ENCODE measurements at places on chromosomes 4 and X.

GRCh38 chr4:83010111-83010521 is 507 bp downstream of the LIN54 start:
- no peak for DNase-seq

GRCh38 chr4:4358093-4358854 is 28.6 kb upstream of the NSG1 start:
- DNase-seq, result no peak

- no peak for DNase-seq
Measured at GRCh38 chrX:123447506-123447905, 263.4 kb downstream of the GRIA3 start.

DNA sequence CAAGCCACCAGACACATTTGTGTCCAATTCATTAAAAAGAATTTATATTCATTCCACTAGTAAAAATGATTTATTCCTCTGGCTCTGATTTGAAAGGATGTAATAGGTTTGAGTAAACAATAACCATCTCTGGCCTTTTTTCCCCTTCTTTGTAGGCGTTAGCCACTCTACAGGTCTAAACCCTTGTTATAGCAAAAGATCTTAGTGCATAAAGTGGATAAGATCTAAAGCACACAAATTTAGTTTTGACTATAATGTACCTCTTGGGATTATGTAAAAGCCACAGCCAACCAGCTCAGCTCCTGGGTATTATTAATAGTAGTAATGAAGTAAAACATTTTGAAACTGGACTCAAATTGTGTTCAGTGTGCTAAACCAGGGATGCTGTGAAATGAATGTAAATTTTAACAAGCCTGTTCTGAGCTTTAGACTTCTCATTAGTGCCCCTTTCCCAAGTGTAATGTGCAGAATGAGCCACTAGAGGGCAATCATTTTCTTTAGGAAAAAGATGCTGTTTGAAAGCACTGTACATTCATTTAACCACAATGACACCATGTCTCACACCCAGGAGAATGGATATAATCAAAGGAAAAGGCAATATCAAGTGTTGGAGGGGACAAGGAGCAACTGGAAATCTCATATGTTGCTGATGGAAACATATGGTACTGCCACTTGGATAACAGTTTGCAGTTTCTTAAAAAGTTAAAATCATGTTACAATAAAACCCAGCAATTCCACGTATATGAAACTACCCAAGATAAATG is 69.7 kb downstream of the KLHL8 start:
- peak; percentile 38 for DNase-seq

DNA sequence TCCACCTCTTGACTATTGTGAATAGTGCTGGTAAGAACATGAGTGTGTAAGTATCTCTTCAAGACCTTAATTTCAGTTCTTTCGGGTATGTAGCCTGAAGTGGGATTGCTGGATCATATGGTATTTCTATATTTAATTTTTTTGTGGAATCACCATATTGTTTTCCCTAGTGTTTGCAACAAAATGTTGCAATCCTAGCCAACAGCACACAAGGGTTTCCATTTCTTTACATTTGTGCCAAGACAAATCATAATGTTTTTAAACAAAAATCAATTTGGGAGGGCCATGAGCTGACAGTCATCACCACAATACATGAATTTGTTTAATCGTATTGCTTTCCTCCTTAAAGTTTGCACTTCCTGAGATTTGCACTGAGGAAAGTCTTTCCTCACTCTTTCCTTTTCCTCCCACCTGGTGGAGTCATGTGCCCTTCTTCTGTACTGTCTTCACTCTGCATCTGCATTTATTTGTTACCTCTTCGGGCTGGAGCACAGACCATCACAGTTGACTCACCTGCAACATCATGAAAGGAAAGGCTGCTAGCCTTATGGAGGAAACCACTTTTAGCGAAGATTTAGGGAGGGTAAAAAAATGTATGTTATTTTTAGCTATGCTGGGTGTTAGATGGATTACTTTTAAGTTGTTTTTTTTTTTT is 269.4 kb downstream of the DCTD start:
- DNase-seq, result no peak

GRCh38 chr4:72553540-72554337 is 15.3 kb downstream of the ADAMTS3 start:
- no peak for DNase-seq

- no peak for DNase-seq
Measured at GRCh38 chr4:5940470-5941203, 47.8 kb upstream of the CRMP1 start.

GRCh38 chr4:52081216-52081615 is 30.1 kb downstream of the SPATA18 start:
- DNase-seq, result no peak

DNA sequence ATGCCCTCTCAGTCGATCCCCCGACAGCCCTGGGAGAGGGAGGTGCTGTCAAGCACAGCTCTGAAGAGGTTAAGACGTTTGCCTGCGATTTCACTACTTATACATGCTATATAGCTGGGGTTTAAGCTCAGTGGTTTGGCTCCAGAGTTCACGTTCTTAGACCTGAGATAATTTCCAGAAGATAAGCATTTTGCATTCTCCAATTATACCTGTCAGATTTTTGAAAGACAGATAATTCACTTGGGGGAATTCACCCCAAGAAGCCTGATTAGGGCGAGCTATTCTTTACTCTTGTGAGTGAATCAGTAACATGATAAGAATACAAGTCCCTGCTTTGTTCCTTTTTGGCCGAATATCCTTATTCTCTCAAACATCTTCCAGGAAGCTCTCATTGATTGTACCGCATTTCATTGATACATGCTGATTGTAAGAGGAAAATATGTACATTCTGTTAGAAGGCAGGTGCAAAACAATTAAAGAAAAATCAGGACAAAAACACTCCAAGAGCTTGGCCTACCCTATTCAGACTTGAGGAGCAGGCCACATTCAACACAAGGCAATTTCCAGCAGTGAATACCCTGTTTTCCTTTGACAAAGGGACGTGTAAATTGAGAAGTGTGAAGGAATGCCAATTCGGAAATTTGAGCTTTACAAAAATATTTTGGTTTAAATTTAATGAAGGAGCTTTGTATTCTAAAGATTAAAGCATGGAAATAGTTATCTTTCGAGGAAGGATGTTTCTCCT is 30.2 kb downstream of the TENM3 start:
- DNase-seq, result no peak

DNA sequence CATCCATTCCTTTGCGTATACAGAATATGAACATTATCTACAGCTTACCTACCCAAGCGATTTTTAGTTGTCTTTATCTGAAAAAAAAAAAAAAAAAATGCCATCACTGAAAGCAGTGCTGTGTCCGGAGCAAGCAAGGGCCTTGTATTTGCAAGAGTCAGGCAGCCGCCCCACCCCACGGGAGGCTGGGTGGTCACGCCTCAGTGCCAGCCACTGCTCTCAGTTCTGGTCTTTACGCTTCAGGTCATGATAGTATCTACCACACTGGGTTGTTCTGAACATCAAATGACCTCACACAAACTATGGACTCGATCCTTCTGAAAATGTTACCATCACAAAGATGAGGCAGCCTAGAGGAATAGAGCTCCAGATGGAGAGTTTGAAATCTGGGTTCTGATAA is 62.7 kb upstream of the HELT start:
- DNase-seq, result no peak

DNA sequence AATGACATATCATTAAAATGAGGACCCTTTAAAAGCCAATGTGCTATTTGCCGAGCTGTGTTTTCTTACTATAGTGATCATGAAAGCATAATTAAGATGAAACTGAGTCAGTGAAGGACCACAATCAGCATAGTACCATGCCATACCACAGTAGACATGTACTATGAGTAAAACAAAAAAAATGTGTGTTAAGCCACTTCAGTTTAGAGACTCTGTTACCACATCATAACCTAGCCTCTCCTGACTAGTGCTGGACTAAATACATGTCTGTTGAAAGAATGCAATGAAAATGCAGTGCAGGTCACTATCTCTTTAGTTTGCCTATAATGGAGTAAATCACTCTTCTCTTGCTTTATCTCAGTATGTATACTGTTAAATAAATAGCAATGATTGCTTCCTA is 12.3 kb upstream of the DDX53 start:
- no peak for DNase-seq

DNA sequence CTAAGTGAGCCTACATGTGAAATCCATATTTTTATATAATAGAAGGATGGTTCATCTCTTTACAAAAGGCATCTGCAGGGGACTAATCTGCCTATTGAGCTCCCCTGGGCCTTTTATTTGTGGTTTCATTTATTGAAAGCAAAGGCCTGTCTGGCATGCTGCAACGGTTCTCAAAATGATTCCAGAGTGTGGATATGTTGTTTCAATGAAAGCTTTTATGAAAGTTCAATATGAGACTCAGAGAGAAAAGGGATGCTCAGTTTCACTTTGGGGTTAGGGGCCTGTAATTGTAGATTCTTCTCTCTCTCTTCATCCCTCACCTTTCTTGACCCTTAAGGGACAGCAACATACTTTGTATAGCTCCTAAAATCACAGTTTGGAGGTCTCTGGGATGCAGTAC is 204.2 kb upstream of the CASK start:
- no peak for DNase-seq

DNA sequence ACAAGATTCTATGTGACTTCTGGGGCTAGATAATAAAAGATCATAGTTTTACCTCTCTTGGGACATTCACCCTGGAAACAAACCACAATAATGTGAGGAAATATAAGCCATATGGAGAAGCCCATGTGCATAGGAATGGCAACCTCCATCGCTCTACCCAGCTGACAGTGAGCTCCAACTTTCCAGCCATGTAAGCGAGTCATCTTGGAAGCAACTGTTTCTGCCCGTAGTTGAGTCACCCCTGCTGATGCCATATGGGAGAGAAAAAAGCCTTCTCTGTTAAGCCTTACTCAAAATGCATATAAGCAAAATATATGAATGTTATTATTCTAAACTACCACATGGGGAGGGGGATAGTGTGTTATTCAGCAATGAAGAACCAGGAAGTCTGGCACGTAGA is 31.4 kb upstream of the RELL1 start:
- no peak for DNase-seq

DNA sequence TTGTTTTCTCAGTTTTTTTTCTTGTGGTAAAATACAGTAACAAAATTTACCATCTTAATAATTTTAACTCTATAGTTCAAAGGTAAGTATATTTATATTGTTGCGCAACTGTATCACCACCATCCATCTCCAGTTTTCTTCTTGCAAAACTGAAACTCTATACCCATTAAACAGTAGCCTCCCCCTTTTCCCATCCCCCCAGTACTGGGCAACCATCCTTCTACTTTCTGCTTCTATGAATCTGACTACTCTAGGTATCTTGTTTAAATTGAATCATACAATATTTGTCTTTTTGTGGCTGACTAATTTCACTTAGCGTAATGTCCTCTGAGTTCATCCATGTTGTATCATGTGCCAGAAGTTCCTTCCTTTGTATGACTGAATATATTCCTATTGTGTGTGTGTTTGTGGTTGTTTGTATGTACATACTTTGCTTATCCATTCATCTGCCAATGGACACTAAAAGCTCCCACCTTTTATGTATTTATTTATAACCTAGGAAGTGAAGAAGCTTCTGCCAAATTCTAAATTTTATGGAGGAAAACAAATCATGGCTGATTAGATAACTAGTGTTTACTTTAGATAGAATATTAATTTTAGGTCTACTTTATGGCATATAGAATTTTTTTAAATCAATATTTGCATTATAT is 10.0 kb downstream of the ABHD18 start:
- no peak for DNase-seq

- no peak for DNase-seq
Measured at GRCh38 chr4:100424376-100424775, 93.4 kb downstream of the EMCN start.

DNA sequence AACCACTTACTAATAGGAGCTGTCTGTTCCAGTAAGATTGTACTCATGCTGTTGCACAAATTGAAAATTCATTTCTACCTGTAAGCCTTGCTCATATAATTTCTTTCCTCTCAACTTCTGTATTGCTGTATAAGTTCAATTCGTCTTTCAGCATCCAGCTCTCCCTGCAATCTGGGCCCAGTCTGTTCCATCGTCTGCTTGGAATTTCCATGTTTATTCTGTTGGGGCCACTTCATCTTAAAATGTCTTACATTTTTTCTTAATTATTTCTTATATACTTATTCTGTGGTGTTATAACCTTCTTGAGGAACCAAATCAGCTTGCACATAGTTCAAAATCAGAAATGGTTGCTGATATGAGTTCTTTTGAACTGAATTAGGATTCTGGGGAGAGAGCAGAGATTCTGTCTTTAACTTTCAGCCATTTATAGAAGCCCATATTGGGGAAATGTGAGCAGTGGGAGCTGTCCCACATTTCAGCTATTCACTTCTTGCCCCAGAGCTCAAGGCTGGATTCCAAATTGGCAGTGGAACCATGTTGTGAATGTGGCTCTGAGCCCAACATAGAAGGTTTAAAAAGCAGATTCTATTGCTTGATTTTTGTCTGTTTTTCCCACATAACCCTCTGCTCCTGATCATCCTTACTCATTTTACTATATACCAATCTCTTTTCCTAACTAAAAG is 291.9 kb downstream of the BMPR1B start:
- no peak for DNase-seq

DNA sequence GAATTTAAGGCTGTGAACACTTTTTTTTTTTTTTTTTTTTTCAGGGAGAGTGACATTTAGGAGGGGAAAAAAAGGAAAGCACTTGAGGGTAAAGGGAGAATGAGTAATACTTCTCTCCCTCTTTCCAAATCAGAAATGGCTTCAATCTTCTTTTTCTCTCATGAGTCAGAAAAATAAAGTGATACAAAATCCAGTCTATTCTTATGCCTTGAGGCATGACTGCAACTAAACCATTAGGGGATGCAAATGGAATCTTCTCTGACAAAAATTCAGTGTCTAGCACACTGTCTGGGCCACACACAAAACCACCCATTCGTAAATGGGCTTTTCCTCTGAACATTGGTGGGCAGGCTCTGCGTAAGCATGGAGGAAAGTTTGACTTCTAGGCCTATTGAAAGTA is 46.7 kb upstream of the POU4F2 start:
- no peak for DNase-seq

GRCh38 chr4:164526933-164527583 is 226.9 kb upstream of the SMIM31 start:
- DNase-seq, result no peak

DNA sequence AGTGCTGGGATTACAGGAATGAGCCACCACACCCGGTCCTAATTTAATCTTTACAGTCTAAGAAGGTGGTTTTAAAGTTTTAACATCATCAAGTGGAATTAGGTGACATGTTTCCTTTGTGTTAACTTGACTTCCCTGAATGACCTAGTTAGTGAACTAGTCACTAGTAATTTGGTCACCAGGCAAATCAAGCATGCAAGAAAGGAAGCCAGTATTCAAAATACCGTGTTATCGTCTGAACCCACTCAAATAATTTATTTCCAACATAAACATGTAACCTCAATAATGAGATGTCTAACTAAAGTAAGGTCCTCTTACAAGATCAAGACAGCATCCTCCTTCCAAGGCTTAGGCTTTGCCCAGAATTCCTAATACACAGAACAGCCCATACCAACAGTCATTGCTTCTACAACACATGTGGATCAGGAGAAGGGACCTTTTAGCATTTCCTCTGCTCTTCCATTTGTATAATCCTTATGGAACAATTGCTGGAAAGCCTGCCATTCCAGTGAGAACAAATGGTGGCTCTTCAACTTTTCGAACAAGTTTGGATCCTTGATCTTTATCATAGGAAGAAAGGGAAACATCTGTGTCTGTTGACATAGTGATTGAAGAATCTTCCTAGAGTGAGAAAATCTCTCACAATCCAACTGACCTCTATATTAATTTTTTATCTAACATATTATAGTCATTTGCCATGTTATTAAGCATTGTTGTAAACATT is 97.2 kb downstream of the ANXA3 start:
- no peak for DNase-seq
